Right cardiac atrium (tissue), 5 donors: ENCODE measurements at places on chromosomes 2 and 18. TPM values are rescaled to one million over a fixed set of nuclear protein-coding genes. Genes with fewer than 3 reads are reported as not detected.

- no peak for DNase-seq
Observed at GRCh38 chr2:216363221-216363620, 9.1 kb downstream of the MARCHF4 start.

GRCh38 chr18:57803103-57803969 lies at the start of gene ATP8B1:
Gene ATP8B1 (minus strand): TSS chr18:57803315. CDS start chr18:57731807, 71,508 bp downstream.
- peak; percentile 93 for DNase-seq

DNA sequence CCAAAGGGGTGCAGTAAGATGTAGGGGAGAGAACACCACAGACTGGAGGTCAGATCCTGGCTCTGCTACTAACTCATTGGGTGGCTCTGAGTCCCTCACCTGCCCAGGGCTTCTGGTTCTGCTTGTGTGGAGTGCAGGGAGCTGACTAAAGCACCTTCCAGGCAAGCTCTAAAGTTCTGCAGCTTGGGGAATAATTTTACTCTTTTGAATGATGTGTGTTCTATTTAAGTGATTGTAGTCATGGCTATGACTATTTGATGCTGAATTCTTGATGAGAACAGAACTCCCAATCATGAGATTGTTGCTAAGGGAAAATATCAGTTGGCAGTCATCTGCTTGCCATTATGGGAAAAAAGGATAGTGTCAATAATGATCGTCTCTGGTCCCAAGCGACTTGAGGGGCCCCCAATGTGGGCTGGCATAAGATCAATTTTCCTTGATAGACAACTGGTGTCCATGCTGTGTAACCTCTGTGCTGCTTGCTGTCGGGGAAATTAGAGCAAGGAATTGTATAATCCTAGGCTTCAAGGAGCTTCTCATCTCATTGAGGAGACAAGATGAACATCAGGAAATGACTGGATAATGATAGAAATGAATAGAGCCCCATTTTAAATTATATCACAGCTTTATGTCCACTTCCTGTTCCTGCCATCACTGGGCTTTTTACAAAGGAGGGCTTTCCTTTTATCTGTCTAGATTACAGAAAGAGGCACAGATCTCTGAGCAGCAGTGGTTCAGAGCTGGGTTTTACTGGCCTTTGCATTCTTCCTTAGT lies 131.7 kb downstream of the SLC4A3 start:
- DNase-seq: no peak

DNA sequence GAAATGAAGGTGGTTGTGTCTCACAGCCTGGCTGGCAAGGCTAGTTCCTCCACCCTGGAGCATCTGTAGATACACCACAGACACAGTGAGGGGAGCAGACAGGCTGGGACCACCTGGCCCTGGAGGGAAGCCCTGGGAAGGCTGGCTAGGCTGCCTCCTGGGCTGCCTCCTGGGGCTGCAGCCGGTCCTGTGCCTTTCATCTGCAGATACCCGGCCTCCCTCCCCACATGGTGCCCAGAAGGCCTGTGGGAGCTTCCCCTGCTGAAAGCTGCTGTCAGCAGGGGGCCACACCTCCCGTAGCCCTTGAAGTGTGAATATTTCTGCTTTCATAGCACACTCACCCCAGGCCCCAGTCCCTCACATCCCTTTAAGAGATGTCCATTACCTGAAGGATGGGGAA lies 37.6 kb downstream of the SDC1 start:
- DNase-seq: no peak

DNA sequence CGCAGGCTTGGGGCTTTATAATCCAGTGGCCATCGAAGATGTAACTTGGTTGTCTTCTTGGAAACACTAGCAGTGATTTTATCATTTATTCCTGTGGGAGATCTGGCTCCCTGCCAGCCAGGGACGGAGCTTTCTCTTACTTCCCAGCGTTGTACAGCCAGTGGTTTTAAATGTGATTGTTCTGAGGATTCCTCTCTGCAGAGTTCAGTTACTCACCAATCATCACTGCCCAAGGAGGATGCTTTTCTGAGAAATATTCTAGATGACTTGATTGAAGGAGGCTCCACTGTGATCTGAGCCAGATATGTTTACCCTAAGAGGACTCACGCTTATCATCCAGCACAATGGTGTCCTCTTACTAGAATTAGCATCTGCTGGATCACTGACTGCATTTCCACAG lies 744.3 kb downstream of the RNF144A start:
- no peak for DNase-seq

DNA sequence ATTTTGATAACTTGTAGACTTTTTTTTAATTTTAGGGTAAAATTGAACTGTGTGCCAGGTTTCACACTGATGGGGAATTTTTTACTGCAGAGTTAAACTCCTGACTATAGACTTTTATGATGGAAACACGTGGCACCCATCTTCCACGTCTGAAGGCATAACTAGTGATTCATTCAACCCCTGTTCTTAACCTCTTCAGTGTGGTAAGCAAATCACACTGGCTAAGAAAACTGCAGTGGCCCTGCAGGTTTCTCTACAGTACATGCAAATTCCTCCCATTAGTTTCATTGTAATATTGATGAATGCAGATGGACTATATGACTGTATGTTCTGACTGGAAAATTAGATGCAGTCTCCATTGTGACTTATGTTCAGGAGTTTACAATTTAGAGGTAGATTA lies 47.2 kb downstream of the SMAD4 start:
- DNase-seq: no peak

The ZNF513 gene
- total RNA-seq: 8.9 TPM

The TRIM43 gene
- not detected for total RNA-seq

The SP140 gene
- 0.44 TPM for total RNA-seq

The ITPRIPL1 gene
- total RNA-seq: 1.5 TPM

The CAPN14 gene
- total RNA-seq: 0.18 TPM

The SERPINB10 gene
- not detected for total RNA-seq

The FBLN7 gene
- total RNA-seq: 1.9 TPM

The LRP2 gene
- 0.33 TPM for total RNA-seq
